ENCODE measurements at places on chromosomes 16 and 17. TPM values are rescaled to one million over a fixed set of nuclear protein-coding genes. Genes with fewer than 3 reads are reported as not detected.

DNA sequence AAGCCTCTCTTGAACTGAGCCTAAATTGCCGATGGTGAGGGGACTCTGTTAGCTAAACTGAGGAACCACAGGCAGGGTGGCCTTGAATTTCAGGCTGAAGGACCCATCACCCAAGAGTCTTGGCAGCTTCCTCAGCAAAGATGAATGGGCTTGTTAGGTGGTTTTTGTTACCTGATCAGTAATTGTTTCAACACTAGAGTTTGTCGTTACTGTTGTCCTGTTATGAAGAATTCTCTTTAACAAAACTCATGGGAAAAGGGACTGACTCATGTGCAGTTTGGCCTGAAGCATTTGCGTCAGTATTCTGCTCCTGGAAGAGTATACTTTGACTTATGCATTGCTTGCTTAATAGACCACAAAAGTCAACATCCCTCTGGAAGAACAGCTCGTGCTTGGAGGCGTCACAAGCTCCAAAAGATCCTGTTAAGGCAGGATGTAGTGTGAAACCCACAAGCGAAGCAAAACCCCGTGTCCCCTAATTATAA is 206.0 kb downstream of the IRX3 start:
- no peaks in the 10 kb centered on the region for H3K4me1 ChIP-seq
- H3K4me3 ChIP-seq, result no peak overlapping the region
- H3K27ac ChIP-seq, result no peak overlapping the region
- no peaks in the 10 kb centered on the region for H3K36me3 ChIP-seq

DNA sequence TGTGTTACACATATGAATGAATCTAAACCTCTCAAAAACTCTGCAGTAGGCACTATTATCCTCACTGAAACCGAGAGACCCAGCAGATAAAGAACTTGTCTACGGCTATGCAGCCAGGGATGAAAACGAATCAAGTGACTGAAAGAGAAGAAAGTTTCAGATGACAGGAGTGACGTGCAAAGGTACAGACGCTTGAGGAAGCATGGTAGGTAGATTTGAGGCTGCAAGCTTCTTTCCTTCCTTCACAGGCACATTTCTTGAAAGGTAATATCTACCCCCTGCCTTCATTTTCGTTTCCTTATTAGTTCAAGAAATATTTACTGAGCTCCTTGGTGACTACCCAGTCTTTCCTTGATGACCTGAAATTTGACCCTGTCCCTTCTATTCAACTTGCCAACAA is 211.5 kb upstream of the AXIN2 start:
- H3K27ac ChIP-seq, result no peak overlapping the region
- H3K27me3 ChIP-seq, result peaks cover 5% of the 10 kb centered on the region
- H3K4me3 ChIP-seq, result no peak overlapping the region

DNA sequence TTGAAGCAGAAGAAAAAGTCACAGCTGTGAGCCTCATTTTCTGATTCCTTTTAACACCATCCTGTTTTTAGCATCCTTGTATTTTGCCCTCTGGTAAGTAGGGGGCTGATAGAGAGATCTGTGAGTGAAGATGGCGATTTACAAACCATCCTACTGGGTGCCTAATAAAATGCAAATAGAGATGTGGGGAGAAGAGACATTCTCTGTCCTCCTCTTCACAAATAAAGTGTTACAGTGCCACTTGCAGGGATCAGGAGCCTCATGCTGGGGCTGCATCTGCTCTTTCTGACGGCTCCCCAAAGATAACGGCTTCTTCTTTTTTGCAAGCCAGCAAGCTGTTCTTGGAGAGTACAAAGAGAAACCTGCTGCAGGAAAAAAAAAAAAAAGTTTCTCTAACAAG is 418.6 kb downstream of the TOX3 start:
- H3K36me3 ChIP-seq, result no peaks in the 10 kb centered on the region
- DNase-seq, result no peak
- no peaks in the 10 kb centered on the region for H3K27me3 ChIP-seq
- H3K27ac ChIP-seq, result no peak overlapping the region

DNA sequence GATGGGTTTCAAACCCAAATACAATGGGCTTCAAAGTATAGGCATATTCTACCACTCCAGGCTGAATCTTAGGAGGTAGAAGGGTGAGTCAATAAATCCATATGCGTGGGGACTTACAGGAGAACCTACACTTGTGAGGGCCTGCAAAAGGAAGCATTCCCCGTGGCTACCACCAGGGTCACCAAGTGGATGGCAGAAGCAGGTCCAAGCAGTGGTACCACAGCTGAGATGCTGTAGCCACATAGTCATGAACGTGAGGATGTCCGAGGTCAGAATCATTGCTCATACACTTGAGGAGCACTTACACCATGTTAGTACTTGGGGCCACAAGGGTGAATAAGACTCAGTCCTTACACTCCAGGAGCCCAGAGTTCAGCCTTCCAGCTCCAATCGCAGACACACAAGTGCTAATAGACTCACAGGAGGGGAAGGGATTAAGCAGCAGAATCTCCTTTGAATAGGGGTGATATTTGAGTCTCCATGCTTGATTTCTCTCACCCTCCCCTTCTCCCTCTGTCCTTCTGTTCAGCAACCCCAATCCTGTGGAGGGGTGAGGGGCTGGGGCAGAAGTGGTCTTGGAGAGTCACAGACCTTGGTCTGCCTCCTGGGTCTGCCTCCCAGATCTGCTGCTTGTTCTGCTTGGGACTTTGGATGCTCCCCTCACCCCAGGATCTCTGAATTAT is 42.5 kb upstream of the ASIC2 start:
- H3K36me3 ChIP-seq, result no peaks in the 10 kb centered on the region
- no peak for DNase-seq
- no peak overlapping the region for H3K4me3 ChIP-seq
- no peaks in the 10 kb centered on the region for H3K27me3 ChIP-seq
- H3K4me1 ChIP-seq, result no peaks in the 10 kb centered on the region

- no peak overlapping the region for H3K27ac ChIP-seq
- DNase-seq, result no peak
Measured at GRCh38 chr17:81053041-81053970, 18.4 kb downstream of the BAIAP2 start.

- no peak overlapping the region for H3K4me3 ChIP-seq
- no peak overlapping the region for H3K27ac ChIP-seq
- H3K36me3 ChIP-seq, result no peaks in the 10 kb centered on the region
- H3K4me1 ChIP-seq, result peaks cover 12% of the 10 kb centered on the region
- peak; percentile 24 for DNase-seq
Measured at GRCh38 chr16:1297018-1297696, 12.3 kb upstream of the UBE2I start.

DNA sequence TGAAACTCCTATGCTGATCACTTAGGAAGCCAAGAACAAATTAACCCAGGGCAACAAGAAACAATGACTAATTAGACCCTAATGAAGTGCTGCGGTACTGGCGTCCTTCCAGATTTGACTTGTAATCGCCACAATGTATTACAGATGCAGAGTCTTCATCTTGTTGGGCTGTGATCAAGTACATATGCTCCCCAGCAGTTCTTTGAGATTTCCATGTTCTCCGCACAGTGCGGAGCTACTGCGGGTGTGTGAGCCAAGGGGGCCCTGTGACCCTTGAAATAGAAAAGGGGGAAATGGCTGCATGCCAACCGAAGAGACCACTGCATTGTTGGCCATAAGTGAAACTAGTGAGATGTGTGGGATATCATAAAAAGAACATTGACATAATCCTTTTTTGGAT is 469.9 kb downstream of the MAF start:
- no peak for DNase-seq
- H3K27ac ChIP-seq, result no peak overlapping the region
- H3K4me3 ChIP-seq, result no peak overlapping the region
- H3K36me3 ChIP-seq, result no peaks in the 10 kb centered on the region
- H3K27me3 ChIP-seq, result peaks cover 5% of the 10 kb centered on the region

DNA sequence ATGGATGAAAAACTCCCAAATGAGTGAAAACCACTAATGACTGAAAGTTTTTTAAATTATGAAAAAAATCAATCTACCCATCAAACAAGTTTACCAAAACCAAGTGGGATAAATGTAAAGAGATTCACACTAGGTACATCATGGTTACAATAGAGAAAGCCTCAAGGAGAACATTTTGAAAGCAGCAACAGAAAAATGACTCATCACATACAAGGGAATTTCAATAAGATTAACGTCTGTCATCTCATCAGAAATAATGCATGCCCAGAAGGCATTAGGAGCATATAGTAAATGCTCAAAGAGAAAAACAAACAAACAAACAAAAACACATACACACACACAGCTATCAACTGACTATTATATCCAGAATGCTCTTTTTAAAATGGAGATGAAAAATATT is 261.8 kb upstream of the KIF2B start:
- H3K27ac ChIP-seq, result no peak overlapping the region
- no peaks in the 10 kb centered on the region for H3K36me3 ChIP-seq
- no peak for DNase-seq
- no peaks in the 10 kb centered on the region for H3K27me3 ChIP-seq
- H3K4me3 ChIP-seq, result no peak overlapping the region

DNA sequence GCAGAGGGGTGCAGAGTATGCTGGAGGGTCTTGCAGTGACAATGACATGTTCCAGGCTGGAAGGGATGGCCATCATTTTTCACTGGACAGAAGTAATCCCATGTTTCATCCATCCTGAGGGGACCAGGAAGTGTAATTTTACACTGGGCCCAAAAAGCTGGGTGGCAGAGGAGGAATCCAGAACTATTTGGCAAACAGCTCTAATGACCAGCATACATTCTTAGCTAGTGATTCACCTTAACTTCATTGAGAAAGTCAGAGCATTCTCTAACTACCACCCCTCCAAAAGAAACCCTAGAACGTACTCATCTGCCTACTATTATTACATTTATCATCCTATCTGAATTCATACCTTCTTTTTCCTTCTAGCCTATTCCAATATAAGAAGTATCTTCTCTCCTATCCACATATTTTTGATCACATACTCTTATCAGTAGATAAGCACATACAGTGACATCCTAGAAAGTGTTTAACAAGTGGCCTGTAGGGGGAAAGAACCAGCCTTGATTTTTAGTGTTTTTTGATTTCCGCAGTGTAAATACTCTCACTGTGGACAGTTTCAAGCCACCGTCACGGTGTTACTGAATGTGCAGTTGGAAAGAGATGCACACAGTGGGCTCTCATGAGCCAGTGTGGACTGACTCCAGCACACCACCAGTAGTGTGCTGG is 118.1 kb downstream of the FTO start:
- H3K27me3 ChIP-seq, result no peaks in the 10 kb centered on the region
- no peak overlapping the region for H3K27ac ChIP-seq
- DNase-seq, result no peak
- H3K36me3 ChIP-seq, result peaks cover 7% of the 10 kb centered on the region
- H3K4me3 ChIP-seq, result no peak overlapping the region

TP53TG3F gene
- not detected for total RNA-seq

All from activated CD8-positive, alpha-beta T cell treated with anti-CD3 and anti-CD28 coated beads, Interleukin-2, amount 10 ng/mL, durations not matched to agents 7 days and 5 days (primary cell).